ENCODE measurements at places on chromosomes 4 and X.

- no peak for DNase-seq
These were observed 10.0 kb downstream of the TNIP3 start for GRCh38 chr4:121154103-121154515.

DNA sequence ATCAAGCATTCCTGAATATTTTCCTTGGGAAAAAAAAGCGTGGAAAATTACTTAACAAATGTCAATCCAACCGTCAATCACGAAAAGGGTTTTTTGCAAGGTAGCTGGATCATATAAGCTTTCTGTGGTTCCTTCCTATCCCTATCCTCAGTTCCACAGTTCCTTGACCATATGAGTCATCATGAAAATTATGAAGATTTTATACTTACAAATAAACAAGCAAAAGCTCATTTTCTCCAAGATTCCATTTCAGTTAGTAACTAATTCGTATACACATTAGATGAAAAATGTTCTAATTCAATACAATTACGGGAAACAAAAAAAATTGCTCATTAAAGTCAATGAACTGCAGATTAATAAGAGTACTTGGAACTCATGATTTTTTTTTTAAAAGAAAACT, 228.8 kb downstream of the NSUN7 start:
- no peak for DNase-seq

DNA sequence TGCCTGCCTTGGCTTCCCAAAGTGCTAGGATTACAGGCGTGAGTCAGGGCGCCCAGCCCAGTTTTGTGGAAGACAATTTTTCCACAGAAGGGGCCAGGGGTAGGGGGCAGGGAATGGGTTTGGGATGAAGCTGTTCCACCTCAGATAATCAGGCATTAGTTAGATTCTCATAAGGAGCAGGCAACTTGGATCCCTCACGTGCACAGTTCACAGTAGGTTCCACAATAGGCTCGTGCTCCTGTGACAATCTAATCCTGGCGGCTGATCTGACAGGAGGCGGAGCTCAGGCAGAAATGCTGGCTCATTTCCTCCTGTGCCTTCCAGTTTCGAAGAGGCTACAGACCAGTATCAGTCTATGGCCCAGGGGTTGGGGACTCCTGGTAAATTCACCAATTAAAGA, 491.6 kb upstream of the AADAT start:
- DNase-seq, result no peak

DNA sequence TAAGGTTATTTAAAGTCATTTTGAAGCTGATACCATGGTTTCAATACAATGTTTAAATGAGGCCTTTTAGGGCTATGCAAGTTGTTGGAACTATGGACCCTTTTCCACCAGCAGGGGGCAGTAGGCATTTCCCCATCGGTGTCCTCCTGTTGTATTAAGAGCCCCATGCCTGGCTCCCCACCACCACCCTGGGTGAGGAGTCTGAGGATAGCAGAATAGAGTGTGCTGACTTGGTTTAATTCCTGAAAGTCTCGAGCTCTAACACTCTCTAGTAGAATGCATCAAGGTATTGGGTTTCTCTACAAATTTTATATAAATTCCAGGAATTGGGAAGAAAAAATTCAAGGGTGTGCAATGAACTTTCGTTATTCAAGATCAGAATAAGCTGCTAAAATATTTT, 234.8 kb upstream of the JADE1 start:
- DNase-seq, result peak; percentile 81

DNA sequence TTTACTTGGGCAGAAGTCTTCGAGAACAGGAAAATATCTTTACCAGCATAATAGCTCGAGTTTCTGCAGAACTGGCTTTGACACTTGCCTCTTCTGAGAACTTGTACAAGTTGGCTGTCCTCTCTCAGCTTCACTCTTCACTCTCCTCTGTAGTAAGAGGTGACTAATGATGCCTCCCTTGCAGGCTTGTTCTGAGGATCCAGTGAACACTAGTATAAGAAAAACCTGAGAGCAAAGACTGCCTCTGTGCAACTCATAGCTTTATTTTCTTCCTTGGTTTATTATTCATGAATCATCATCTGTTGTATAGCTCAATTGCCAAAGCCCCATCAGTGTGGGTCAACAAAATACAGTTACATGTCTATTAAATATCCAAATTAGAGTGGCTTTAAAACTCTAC, 266.7 kb upstream of the CLNK start:
- DNase-seq, result no peak

GRCh38 chr4:103692615-103693014, 27.2 kb downstream of the TACR3 start:
- no peak for DNase-seq

- DNase-seq, result no peak
These were observed 41.2 kb upstream of the SMAD1 start for GRCh38 chr4:145440292-145441007.

DNA sequence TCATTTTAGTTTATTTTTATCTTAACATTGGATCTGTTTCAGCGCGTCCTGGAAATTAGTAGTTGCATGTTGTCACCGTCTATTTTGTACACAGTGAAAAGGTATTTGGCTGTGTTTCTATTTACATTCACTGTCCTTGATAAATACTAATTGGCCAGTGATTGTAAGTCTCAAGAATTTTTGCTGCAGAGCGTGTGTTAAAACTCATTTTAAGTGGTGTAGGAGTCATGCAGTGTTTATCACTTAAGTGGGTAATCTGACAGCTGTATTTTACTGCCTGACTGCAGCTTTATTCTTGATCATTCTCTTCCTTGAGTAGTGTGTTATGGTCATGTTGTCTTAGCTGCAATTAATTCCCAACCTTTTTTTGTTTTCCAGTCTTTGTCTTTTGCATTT, 9.8 kb downstream of the GUCY1A1 start:
- DNase-seq, result no peak

DNA sequence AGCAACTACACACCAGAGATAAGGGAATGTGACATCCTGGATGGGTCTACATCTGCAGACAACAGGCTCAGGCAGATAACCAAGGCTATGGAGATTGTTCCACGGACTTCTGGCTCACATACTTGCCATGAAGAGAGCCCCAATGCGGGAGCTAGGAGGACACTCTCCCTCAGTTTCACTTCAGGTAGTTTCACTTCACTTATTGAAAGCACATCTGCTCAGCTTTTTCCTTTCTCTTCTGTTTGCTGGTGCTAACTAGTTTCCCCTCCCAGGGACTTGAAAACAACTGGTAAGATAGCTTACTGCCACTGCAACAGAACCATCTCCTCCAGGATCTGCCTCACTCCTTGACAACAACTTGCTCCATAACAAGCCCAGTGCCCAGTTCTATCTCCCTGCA, 1.4 kb upstream of the CT47C1 start:
- DNase-seq, result no peak

DNA sequence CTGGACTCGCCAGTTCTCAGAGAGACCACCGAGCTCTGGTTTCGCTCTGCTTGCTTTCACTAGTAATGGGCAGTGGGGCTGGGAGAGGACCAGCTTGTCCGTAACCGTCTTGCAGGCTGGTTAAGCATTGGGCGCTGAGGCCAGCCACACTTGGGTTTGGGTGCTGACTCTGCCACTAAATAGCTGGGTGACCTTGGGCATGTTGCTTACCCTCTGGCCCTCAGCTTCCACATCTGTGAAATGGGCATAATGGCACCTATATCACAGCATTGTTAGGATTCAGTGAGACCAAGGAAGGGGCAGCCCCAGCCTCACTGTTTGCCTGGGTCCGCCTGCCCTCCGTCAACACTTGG, 43.5 kb downstream of the EVC start:
- no peak for DNase-seq

- DNase-seq, result no peak
These were observed 13.4 kb upstream of the STK32B start for GRCh38 chr4:5037553-5038551.

DNA sequence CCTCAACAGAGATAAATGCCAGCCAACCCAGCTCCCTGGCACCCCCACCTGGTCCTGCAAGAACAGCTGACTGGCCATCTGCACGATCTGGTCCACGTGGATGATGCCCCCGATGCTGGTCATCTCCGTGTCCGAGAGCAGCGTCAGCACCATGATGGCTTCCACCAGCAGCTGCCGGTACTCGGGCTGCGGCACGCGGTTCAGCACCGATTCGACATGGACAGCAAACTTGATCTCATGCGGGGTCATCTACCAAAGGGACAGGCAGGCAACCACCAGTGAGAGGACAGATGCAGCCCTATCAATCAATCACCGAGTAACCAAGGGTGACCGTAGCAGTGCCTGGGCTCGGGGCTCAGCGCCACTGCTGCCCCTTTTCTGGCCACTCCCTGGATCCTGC, 89.8 kb downstream of the PHKA2 start:
- DNase-seq, result no peak

- no peak for DNase-seq
These were observed 10.6 kb upstream of the PUDP start for GRCh38 chrX:7158468-7158990.

DNA sequence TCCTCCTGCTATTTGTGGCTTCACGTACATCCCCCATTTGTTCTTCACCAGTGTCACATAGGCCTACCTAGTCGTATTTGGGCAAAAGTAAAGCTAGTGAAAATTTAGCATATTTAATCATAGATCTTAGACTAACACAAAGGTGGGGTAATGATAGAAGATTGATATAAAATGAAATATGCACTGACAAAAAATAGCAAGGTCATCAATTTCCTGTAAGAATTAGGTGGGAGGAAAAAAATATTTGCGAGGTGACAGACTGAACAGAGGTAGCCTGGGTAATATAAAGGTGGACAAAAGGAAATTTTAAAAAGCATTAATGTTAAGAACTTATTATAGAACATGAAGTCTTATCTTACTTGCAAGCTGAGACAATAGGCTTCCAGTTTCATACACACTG, 239.9 kb downstream of the PCDH10 start:
- DNase-seq, result no peak

- DNase-seq, result no peak
These were observed 217.0 kb downstream of the GUCY2F start for GRCh38 chrX:109264878-109265277.

- DNase-seq, result no peak
These were observed 141.3 kb downstream of the CBR4 start for GRCh38 chr4:168868802-168869201.

DNA sequence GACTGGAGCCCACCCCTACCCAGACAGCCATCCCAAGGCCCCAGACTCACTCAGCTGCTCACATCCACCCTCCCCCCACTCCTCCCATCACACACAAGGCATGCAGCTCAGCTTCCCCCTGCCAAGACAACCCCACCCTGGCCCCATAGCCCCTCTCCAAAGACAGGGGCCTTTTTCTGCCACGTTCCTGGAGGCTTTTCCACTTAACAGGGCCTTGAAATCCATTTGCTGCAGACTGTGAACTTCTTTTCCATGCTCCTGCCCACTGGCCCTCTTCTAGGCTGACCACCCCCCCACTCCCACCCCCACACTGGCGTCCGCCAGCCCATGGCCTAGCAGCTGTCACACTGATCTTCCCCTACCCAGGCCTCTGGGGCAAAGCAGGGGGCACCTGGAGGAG, 76.0 kb downstream of the PJA1 start:
- DNase-seq, result no peak

DNA sequence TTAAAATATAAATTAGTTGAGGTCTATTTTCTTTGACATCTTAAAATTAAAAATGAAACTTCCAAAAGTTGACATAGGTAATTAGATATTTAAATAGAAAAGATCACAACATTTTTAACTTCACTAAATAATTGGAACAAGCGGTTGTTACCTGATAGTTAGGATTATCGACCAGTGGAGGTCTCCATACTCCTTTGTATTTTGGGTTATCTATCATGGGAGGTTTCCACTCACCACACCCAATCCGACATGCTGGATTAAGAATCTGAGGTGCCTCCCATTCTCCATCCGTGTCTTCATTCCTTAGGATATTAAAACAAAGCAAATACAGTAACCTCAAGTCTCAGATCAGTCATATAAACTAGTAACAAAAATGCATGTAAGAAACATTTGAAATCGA, 22.2 kb downstream of the SCOC start:
- DNase-seq, result no peak

DNA sequence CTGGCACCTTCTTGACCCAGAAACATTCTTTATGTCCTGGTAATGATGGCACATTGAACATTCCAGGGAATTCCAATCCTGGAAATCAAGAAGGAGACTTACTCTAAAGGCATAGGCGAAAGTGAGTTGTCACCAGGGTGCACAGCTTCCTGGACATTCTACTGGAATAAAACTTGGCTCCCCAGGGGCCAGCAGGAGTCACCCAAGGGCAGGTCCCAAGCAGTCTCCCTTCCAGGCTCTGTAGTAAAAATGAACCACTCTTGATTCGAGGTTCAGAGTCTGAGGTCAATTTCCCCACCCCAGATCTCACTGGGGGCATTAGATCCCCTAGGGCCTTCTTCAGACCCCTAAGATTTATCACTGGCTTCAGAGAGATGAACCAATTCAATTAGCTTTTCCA, 338.7 kb upstream of the GATB start:
- DNase-seq, result no peak

GRCh38 chr4:54898056-54898562, 227.3 kb downstream of the KDR start:
- DNase-seq, result no peak

DNA sequence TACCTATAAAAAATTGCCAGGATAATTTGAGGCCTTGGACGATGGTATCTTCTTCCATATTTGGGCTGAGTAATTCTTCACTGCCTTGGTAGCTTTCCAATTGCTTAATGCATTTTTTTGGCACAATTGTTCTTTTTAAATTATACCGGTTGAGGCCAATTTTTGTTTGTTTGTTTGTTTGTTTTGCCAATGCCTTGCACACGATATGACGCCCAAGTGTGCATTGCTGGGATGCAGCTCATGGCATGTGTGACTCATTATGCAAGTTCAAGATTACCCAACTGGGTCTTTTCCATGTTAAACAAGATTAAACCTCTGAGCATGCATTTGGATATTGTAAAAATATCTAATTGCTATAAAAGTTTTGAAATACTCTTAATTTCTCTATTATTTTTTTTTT, 71.1 kb upstream of the KCNIP4 start:
- DNase-seq, result no peak

DNA sequence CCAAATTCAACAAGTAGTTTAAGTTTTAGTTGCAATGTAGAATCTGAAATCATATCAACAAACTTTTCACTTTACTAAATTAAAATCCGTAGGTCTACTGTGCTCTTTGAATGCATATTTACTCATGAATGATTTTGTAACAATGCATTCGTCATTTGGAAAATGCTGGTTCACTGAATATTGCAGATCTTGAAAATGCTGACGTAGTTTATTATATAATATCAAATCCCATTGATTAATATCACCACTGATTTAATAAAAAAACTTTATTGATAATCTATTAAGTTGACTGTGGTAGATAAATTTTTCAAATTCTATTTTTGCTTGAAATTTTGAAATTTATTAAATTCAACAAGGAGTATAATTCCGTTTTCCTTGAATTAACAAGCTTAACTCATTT, 540.0 kb downstream of the GRID2 start:
- no peak for DNase-seq

All from WERI-Rb-1 (cell line).